ENCODE measurements at places on chromosomes 4 and X.
A peak's percentile ranks its signal among the peaks of the same experiment; 100 is the strongest.

DNA sequence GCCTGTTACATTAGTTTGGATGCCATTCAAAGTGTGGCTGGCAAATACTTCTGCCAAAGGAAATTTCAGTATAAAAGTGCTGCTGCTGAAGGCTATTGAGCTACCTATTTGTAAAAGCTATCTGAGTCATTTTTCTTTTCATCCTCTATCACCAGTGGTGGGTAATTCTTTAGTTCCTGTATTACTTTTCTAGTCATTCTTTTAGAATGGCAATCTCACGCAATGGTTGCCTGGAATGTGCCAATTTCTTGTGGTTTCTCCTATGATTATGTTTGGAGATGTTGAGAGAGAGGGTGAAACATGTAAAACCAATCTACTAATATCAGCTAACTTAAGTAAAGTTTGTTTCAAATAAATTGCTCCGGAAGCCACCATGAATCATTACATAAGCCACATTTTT is 685.0 kb downstream of the RAPGEF2 start:
- no peak for DNase-seq

- DNase-seq: no peak
Measured at GRCh38 chr4:150329373-150329772, 251.1 kb downstream of the DCLK2 start.

DNA sequence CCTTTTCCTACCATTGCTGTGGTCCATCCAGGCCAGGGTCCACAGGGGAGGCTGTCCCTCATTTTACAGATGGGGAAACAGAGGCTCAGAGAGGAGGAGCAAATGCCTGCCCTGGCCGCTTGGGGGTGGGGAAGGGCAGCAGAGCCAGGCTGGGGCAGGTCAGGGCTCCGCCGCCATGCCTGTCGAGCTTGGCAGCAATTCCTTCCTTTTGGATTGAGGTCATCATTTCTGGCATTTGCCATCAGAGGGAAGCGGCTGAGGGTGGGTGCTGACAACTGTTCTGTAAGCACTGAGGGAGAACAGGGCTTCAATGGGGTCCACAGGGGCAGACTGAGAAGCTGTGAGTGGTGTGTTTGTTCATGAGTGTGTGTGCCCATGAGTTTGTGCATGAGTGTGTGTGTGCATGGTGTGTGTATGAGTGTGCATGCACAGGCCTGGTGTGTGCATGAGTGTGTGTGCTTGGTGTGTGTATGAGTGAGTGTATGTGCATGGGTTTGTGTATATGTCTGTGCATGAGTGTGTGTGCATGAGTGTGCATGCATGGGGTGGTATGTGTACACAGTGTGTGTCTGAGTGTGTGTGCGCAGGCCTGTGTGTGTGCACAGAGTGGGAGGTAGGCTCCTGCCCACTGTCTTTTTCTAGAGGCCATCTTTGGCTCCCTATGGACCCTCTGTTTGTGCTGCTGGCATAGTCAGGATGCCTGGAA is 115.2 kb downstream of the SORCS2 start:
- DNase-seq: no peak

- no peak for DNase-seq
Measured at GRCh38 chr4:76293772-76294171, 12.8 kb upstream of the STBD1 start.

DNA sequence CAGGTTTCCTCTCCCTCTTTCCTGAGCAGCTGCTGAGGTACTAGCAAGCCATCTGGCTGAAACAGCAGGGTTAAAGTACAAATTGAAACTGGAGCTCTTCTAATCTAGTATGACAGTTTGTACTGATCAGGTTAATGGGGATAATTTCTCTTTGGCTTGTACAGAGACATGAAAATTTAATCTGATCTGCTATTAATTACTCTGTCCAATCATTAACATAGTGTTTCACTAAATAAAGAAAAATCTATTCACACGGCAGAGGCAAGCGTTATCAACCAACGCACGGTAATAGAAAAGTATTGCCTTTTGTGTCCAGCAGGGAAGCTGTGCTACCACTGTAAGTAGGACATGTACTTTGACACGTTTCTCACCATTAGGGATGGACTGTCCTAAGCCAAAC is 71.1 kb downstream of the IGSF1 start:
- DNase-seq: no peak

GRCh38 chr4:38084877-38085711 is 124.9 kb downstream of the PTTG2 start:
- DNase-seq: no peak

DNA sequence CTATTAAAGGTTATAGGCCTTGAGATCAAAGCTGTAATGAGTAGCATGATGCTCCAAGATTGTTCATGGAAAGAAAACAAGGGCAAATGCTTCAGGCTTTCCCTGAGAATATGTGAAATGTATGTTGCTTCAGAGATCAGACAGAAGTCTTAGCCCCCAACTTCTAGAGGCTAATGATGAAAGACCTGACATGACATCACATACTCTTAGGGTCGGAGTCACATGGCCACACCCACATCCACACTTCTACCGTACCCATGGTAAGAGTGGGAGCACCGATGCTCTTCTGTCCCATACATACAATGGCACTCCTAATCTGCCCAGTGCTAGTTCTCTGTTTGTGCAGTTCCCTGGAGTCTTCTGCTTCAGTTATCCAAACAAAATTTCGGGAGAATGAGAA is 111.9 kb upstream of the ACSL4 start:
- no peak for DNase-seq

DNA sequence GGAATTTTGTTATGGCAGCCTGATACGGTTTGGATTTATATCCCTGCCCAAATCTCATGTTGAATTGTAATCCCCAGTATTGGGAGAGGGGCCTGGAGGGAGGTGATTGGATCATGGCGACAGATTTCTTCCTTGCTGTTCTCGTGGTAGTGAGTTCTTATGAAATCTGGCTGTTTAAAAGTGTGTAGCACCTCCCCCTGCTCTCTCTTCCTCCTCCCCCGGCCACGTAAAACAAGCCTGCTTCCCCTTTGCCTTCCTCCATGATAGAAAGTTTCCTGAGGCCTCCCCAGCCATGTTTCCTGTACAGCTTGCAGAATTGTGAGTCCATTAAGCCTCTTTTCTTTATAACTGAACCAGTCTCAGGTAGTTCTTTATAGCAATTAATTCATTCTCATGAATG is 37.9 kb downstream of the SUPT20HL2 start:
- DNase-seq: no peak

DNA sequence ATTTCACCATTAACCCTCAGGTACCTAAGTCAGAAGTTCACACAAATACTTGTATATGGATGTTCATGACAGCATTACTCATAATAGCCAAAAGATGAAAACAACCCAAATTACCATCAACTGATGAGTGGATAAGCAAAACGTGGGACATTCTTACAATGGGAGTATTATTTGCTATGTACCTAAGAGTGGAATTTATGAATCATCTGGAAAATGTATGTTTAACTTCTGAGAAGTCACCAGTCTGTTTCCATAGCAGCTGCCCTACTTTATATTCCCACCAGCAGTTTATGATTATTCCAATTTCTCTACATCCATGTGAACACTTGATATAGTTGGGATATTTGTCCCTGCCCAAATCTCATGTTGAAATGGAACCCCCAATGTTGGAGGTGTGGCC is 1478.9 kb downstream of the PCDH19 start:
- DNase-seq: no peak

GRCh38 chrX:86711531-86712180 is 563.4 kb downstream of the DACH2 start:
- no peak for DNase-seq

DNA sequence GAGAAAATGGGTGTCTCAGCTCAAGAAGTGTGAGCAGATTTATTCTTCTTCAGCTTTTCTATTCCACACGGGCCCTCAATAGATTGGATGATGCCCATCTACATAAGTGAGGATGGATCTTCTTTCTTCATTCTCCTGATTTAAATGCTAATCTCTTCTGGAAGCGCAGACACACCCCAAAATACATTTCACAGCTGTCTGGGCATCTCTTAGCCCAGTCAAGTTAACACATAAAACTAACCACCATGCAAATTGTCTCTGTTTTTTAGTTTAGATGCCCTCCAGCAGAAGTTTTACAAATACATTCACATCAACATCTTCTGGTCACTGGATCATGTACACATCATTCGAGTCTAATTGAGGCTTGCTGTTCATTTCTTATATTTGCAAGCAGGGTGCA is 249.0 kb upstream of the VCX3A start:
- DNase-seq: no peak

DNA sequence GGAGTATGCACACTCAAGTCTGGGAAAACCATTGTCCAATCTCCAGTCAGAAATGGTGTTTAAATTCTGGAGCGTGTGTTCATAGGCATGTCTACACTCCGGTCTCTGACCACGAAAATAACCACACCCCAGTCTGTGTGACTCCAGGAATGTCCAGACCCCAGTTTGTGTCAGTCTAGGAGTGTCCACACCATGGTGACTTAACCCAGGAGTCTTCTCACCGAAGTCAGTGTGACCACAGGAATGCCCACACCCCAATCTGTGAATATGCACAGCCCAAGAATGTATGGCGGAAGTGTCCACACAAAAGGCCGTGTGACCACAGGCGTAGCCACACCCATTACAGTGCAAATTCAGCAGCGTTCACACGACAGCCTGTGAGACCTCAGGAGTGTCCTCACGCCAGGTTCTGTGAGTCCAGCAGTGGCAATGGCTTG is 11.4 kb downstream of the FTSJ1 start:
- peak; percentile 83 for DNase-seq

DNA sequence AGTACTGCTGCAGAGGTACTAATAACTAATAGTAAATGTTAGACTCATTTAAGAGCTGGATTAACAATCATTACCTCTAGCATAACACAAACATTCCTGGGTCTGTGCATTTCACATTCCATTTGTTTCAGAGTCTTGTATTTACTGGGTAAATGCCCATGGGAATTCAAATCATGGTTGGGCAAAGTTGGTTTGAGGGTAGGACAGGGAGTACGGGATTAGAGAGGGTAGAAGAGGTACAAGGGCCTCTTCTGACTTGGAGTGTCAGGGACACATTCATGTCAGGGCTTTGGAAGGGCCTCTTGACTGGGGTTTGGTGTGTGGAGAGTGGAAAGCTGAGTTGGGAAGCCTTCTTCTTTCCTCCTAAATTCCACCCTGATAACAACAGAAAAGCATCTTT is 65.9 kb downstream of the WWC2 start:
- no peak for DNase-seq

- DNase-seq: no peak
Measured at GRCh38 chrX:110327336-110327735, 9.5 kb upstream of the AMMECR1 start.

DNA sequence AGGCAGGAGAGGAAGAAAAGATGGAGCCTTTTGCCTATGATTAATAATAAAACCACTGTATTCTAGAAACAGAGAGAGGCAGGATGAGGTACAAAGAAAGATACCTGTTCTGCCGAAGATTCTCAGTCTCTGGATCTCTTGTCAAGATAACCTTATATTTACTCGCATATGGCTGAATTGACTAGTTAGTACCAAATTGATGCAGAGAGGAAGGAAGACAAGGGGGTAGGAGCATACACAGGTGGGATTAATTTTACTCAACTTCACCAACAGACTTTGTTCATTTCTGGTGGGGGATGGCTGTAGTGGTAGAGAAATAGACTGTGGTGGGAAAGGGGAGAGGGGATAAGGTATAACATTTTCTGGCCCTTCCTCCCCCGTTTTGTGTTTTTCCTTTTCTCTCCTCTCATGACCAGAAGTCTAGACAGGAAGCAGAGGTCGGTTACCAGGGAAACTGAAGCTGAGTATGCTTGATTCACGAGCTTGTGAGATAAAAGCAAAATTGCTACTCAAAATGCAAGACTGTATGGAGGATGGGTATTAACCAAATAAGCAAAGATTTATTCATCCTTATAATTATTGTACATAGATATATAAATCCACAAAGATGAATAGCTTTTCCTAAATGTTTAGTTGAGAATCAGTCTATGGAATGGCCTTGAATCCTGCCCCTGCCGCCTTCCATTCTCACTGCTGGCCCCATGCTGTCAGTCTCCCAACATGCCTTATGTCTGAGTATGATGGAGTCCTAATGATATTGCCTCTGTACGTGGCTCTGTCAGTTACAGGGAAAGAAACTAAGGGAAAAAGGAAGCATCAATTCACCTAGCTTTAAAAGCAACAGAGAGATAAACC is 17.8 kb upstream of the PAGE2B start:
- no peak for DNase-seq

DNA sequence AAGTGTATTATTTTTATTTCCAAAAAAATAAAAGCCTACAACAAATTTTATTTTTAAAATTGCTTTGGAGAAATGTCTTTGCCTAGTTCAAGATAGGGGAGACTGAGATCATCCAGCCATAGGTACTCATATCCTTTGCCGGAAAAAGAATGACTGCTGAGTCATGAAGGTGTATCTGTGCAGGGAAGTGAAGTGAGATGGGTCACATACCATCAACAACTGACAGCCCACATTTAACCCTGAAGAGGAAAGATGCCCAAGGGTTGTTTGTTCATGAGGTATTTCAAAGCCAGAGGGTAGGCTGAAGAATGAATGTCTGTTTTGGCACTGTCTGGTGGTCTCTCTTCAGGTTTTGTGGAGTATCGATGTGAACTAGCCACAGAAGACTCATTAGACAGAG is 106.7 kb upstream of the TTC29 start:
- no peak for DNase-seq

GRCh38 chr4:117702353-117702752 is 331.9 kb upstream of the NDST3 start:
- no peak for DNase-seq

GRCh38 chrX:51876441-51876840 is 17.0 kb upstream of the MAGED1 start:
- DNase-seq: no peak

DNA sequence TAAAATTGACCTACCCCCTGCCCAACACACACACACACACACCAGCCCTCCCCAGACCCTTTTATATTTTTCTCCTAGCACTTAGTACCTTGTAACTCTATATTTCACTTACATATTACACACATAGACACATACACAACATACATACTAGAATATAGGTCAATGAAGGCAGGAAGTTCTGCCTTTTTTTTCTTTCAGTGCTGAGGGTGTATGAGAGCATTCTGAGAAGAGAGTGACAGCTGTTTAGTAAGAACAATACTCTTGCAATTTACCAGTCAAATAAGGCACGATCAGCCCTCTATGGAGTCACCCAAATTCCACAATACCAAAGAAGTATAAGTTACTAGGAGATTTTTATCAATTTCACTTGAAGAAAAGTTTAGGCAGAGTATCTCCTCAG is 33.5 kb downstream of the ACE2 start:
- DNase-seq: no peak

DNA sequence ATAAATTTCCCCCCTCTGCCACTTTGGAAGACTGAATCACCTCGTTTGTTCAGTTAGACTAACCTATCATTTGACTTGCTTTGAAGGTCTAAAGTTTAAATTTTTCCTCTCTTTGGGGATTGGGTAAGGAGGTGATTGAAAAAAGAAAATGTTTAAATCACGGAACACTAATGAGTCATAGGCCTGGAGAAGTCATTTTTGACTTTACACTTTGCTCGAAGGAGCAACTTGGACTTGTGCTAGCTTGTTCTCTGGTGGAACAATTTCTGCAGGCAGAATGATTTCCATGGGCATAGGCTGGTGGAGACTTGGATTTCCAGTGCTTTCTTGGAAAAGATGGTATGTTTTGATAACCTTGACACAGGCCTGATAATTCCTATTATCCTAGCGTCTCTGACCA is 10.5 kb upstream of the GLUD2 start:
- no peak for DNase-seq
